ENCODE measurements at places on chromosomes 6 and 20.
A peak's percentile ranks its signal among the peaks of the same experiment; 100 is the strongest.

- DNase-seq = no peak
Observed at GRCh38 chr6:10140136-10140535, 274.7 kb downstream of the TFAP2A start.

GRCh38 chr20:15506311-15506710, 1066.9 kb downstream of the KIF16B start:
- no peak for DNase-seq

DNA sequence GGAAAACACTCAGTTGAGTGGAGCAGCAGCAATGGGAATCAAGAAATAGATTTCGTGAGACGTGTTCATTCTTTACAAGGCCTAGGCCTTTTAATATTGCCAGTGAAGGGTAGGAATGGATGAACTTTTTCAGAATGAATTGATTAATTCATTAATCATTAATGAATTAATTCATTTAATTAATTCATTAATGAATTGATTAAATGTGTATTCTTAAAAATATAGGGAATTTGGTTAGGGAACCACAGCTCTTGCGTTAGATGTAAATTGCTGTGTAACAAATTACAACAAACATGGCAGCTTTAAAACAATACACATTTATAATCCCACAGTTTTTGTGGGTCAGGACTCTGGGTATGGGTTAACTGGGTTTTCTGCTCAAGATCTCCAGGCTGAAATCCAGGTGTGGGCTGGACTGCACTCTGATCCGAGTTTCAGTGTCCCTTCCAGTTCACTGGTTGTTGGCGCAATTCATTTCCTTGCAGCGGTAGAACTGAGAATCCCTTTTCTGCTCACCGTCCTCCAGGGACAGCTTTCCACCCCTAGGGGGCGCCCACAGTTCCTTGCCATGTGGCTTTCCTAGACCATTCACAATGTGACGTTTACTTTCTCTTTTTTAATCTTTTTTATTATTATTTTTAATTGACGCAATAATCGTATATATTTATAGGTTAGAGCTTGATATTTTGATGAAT, 32.8 kb upstream of the BCAS1 start:
- peak; percentile 63 for DNase-seq

- no peak for DNase-seq
Observed at GRCh38 chr6:34566830-34567546, 10.9 kb upstream of the SPDEF start.

DNA sequence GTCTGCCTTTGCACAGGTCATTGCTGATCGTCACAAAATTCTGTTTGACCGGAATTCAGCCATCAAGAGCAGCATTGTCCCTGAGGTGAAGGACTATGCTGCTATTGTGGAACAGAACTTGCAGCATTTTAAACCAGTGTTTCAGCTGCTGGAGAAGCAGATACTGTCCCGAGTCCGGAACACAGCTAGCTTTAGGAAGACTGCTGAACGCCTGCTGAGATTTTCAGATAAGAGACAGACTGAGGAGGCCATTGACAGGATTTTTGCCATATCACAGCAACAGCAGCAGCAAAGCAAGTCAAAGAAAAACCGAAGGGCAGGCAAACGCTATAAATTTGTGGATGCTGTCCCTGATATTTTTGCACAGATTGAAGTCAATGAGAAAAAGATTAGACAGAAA, 24.6 kb upstream of the CALHM6 start:
- no peak for DNase-seq

DNA sequence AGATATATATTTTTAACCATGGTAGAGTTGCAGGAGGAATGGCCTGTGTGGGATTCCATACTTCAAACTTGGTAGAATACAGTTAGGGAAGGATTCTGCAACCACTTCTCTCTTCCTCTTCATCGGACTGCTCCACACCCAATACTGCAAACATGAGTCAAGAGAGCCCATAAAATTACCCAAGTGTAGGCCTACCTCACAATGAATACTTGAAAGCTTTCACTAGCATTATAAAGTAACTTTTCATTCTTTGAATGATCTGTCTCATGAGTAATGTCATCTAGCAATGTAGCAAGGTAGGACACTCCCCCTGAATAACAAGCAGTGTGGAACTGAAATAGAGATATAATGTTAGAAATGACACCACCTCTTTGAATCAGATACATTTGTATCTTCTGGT, 79.4 kb downstream of the FOXC1 start:
- DNase-seq = no peak

GRCh38 chr6:142537612-142538478, 236.0 kb downstream of the ADGRG6 start:
- peak; percentile 5 for DNase-seq

DNA sequence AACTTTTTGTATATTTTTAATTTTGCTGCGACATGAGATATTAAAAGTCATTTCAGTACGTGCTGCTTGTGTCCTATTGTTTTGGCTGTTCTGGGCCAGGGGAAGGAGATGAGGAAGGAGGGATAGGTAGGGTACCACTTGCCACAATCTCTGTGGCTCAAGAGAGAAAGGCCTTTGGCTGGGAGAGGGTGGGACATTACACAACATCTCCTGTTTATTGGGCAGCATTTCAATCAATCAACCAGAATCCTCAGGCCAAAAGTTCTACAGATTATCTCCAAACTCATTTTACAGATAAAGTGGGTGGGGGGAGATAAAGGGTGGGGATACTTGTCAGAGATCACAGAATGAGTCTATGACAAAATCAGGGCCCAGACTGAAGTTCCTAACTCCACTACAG, 6.9 kb upstream of the CCM2L start:
- DNase-seq = no peak

DNA sequence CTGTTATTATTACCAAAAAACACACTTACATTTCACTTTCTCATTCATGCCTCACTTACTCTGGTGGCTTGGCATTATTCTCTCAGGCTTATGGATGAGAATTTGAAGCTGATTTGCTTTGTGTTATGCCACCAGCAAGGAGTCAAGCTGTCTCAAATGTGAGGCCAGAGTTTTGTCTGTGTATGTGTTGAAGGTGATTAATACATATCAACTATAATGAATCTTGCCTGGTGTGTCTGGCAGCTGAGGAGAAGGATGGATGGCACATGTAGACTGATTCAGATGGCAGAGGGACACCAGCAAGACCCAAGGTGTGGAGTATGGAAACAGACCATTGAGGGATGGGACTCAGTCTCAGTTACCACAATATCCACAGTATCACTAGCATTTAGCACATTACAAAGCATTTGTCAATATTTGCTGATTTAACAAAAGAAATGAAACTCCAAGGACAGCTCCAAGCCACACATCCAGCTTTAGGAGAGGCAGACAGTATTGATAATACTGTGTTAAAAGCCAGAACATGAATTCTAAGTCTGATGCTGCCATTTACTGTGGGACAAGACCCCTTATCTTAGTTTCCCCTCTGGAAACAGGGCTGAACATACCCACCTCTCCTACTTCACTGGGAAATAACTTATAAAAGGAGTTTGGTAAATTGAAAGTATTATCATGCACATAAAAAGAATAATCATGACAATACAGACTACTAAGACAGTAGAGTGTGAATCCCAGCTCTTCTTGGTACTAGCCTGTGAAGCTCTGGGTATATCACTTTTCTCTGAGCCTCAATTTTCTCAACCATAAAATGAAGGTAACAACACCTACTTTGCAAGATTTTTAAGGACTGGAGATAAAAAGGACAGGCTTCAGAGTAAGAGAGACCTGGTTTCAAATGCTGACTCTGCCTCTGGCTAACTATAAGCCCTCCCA, 11.2 kb downstream of the BCL2L1 start:
- DNase-seq = no peak

DNA sequence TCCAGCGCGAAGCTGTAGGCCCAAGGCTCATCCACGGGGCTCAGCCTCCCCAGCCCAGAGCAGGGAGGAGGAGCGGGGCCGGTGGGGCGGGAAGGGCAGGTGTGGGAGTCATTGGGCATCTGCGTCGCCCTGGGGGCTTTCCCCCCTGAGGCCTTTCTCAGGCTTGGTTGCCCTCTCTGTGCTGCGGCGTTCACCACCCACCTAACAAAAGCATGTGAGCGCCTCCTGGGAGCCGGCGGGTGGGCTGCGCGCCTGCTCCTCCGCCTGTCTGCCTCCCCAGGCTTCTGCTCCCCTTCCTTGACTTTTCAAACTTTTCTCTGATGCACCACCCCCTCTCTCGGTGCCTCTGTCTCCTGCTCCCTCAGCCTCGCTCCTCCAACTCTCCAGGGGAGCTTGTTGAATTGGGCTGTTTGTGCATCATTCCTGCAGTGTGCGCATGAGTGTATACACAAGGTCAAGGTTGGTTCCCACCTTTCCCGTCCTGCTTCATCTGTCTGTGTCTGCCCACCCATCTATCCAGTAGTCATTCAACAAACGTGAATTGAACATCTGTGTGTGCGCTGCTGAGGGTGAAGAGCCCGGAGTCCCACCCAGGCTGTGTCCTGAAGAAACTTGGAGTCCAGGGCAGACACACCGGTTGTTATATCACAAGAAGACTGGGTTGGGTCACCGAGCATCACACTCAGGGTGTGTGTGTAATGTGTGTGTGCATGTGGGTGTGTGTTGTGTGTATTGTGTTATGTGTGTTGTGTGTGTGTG, 82.4 kb upstream of the NNAT start:
- DNase-seq = no peak

DNA sequence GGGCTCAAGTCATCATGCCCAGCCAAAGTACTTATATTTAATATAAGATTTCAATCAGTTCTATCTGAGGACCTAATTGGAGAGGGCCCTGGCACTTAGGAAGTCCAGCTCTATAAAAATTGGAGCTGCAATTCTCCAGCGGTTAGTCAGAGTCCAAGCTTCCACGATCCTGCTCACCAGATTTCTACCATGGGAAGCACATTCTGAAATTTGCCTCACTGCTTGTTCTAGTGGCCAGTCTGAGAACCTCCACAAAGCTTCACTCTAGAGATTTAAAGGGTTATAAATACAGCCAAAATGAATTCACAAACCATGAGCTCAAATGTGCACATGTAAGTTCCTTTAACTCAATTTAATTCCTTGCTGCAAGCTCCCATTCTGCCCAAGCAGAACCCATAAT, 33.5 kb downstream of the PNLDC1 start:
- no peak for DNase-seq

GRCh38 chr6:10598084-10598960, 77.2 kb downstream of the GCNT2 start:
- no peak for DNase-seq

DNA sequence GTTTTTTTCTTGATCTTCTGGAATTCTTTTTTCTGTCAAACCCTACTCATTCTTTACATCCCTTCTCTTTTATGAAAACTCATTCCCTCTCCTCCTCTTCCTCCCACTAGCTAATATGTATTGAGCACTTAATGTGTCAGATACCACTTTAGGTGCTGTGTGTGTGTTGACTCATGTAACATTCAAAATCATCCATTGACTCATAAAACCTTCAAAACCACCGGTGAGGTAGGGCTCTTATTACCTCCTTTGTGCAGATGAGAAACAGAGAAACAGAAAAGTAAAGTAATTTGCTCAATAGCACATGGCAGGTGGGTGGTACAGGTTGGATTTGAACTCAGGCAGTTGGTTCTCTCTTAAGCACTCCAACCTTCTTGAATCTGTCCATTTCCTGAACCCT, 136.3 kb upstream of the NEDD9 start:
- DNase-seq = no peak

DNA sequence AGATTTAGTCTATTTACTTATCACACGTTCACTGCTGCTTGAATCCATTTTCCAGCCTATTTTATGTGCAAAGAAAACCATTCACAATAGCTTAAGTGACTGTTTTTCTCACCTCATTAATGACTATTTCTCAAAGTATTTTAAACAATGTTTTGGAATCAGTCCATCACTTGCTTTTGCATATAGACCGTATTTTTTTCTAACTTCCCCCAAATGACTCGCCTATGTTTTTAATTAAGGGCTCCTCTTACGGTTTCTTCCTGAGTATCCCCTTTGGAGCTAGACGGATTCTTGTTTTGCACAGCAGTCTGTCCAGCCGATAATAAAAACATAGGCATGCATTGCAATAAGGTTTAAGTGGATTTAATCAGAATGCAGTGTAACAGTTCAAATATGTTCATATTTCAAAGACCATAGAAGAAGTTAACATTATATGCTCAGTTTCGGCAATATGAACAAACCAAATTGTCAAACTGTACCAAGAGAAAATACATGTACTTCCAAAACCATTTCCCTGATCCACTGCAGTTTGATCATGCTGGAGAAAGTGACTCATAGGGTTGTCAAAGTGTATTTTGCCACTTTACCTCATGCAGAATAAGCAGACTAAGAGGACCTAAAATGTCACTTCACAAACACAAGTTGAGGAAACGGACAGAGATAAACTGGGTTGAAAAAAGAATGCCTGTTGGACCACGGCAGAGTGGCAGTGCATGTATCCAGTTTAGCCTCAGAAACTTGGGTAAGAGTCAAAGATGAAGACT, 66.4 kb downstream of the HMGN3 start:
- DNase-seq = no peak

DNA sequence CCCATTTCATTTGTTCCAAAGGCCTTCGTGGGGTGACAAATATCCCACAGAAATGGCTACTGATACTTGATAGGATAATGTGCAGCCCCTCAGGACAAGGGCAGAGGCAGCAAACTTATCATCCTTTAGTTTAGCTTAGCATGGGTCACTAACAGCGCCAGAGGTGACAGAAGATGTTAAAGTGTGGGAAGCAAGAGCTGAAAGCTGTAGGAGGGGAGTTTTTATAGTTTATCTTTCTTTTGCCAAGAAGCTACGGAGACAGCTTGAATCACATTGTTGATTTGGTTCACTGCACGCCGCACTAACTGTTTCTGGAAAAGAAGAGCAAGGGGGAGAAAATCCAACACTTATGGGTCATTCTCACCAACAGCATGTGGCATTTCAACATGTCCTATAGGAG, 773.9 kb upstream of the MMS22L start:
- no peak for DNase-seq

- DNase-seq = no peak
Observed at GRCh38 chr20:23603321-23603720, 2.4 kb downstream of the CST9 start.

GRCh38 chr6:160733050-160733646, 31.1 kb downstream of the PLG start:
- DNase-seq = peak; percentile 43

DNA sequence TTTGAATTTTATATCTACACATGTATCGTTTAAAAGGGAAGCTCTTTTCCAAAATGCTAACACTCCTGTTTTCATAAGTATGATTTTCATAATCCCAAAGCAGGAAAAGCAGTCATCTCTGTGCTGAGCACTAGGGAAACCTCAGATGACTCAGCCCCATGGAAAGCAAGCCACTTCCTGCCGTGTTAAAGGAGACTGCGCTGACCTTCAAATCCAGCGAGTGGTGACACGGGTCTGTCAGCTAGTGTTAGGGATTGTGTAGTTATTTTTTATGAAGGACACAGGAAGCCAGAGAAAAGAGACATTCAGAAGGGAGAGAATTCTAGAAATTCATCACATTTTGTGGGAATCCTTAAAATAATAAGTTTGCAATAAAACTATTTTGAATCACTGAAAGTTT, 57.0 kb upstream of the CD93 start:
- DNase-seq = no peak

GRCh38 chr6:72035486-72035885, 149.1 kb downstream of the RIMS1 start:
- DNase-seq = no peak

GRCh38 chr20:59525500-59526241, 78.7 kb upstream of the PHACTR3 start:
- peak; percentile 9 for DNase-seq

DNA sequence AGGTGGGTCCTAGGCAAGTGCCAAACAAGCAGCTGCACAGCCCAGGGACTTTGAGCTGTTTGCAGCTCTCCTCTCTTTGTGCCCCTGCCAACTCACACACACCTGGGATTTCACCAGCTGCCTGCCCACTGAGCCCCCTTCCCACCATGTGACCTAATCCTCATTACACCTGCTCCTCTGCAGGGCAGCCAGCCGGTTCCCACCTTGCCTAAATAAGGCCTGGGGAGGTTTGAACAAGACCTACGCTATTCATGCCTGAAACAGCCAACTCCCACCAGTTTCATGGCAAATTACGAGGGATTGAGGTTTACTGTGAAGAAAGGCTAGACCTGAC, 92.6 kb upstream of the SOX4 start:
- no peak for DNase-seq

All from CD4-positive, alpha-beta T cell treated with Interleukin-21 for 1 hour (primary cell).